ENCODE measurements at places on chromosomes 11 and 22.

GRCh38 chr11:30991376-30991775, 378.2 kb downstream of the DCDC1 start:
- no peak for DNase-seq

DNA sequence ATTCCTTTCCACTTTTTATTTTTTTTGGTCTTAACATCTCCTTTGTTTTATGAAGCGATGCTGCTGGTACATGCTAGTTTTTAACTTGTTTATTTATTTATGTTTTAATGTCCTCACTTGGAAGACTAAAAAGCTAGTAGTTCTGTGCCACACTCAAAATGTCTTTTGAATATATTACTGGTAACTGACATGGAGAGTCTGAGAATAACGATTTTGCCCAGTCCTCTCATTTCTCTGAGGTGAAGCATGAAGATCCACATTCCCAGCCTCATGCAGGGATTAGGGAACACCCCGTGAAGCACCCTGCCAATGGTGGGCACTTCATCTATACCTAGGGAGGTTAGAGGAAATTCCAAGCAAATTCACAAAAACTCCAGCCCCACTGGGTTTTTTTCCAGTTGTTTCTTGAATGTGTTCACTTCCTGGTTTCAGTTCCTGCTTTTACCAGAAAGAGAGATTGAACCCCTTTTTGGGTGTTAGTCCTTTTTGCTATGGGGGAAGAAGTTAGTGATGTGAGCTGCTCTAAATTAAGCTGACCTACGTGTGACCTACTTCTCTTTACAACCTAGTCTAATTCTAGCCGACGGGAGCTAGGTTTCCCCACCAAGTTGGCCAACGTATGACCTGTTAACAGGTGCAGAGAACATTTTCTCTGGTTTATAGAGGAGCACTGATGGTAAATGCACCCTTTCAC, 106.1 kb downstream of the SLC1A2 start:
- no peak for DNase-seq

- DNase-seq: no peak
Measured at GRCh38 chr11:104704146-104704830, 194.0 kb downstream of the CASP12 start.

GRCh38 chr11:130651066-130651855, 202.8 kb downstream of the ADAMTS15 start:
- DNase-seq: no peak

DNA sequence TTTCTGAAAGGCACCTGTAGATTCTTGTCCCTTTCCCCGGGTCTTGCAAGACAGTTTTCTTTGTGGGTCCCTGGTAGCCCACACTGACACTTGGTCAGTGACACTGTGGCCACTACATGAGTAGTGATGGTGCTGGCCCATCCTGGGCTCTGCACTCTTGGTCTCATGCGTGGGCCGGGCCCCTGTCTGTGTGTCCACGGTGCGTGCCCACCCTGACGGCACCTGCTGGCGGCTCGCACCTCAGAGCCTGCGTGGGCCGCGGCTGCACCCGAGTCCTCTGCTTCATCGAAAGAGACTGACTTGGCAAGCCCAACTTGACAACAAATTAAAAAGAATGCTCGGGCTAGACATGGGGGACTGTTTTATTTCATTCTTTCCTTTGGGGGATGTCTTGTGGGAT, 37.5 kb downstream of the ADAMTS15 start:
- DNase-seq: no peak

- DNase-seq: peak; percentile 81
Measured at GRCh38 chr11:61890529-61891330, 615 bp downstream of the FADS3 start.

DNA sequence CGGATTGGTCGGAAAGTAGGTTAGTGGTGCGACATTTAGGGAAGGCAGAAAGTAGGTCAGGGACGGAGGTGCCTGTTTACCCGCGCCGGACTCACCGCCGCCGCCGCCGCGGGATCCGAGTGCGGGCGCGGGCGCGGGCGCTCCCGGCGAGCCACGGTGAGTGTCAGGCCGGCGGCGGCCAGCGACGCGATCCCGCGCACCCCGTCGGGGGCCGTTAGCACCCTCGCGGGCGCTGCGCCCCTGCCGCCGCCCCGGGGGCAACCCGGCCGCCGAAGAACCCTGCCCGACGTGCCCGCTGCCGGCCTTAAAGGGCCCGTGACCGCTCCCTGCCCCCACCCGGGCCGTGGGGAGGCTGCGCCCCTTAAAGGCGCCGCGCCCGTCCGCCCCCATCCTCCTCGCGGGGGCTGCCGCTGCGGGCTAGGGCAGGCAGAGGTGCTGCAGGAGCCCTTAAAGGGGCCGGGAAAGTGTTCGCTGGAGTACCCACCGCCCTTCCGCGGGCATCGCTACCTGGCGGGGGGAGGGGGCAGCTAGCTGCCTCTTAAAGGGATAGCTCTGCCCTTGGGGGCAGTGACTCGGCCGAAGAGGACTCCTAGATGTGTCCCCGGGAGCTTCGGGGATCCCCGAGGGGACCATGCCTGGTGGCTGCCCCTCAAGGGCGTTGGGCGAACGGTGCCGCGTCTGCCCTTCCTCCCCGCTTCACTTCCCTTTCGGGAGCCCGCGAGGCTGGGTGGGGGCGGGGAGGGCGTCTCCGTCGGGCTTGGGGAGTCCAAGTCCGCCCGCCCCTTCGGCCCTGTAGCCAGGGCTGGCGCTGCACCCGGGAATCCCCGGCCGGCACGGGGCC, at the start of gene BMAL1:
Gene BMAL1 (plus strand): TSS at position 23 of the 841 bp plus-strand sequence. CDS start 76,519 bp downstream, outside the sequence.
- DNase-seq: no peak

DNA sequence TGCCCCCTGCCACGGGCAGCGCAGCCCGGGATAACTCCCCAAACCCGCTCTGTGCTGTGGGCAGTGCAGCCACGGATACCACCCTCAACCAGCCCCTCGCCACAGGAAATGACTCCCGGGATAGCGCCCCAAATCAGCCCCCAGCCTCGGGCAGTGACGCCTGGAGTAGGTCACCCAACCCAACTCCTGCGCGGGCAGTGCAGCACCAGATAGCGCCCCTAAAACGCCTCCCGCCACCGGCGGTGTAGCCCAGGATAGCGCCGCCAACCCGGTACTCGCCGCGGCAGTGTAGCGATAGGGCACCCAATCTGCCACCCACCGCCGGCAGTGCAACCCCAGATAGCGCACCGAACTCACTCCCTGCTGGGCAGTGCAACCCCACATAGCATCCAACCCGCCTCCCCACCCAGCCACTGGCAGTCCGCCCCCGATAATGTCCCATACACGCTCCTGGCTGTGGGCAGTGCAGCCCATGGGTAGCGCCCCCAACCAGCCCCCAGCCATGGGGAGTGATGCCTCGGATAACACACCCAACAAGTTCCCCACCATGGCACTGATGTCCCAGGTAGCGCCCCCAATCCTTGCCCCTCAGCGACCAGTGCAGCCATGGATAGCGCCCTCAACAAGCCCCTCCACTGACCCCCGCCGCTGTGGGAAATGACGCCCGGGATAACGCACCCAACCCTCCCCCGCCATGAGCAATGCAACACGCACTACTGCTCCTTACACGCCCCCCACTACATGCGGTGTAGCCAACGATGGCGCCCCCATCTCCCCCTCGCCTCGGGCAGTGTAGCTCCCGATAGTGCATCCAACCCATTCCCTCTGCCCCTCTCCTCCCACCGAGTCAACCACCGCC, 1.5 kb downstream of the RFPL2 start:
- no peak for DNase-seq

DNA sequence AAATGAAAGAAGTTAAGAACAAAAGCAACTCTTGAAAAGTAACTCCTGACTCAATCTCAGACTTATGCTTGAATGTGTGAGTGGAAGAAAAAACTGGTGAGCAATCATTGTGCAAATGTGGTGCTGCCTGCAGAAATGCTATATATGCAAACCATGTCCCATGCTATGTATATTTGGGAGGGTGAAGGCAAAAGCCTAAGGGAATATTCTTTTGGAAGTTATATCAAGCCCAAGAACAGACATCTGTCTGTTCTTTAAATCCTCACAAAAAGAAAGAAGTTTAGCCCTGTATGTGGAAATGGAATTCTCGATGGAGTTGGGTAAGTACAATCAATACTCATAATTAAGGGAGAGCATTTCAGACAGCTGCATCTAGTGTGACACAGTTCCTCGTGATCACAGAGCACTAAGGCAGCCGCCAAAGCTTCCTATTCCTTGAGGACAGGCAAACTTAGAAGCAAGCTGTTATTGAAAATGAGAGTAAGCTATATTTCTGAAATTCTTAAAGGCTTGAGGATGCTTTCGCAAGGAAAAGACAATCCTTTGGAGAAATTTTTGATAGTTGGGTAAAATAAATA, 406.5 kb upstream of the CHORDC1 start:
- DNase-seq: no peak

DNA sequence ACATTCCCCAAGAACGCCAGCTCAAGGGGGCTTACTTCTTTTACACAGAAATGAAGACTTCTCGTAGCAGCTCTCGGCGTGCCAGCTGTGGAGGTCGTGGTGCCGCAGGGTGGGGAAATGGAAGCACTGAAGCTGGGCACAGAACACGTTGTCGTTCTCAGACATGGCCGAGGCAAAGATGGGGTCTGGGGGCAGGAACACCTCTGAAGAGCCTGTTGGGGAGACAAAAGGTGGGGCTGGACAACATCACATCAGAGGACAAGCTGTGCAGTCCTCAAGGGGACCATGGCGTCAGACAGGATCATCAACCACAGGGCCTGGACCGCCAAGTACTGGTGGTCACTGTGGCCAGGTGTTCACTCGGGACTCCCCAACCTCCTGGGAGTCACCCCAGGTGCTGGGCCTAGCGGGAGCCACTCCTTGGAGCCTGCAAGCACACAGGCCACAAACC, 65.2 kb downstream of the DGCR2 start:
- no peak for DNase-seq

GRCh38 chr11:13461291-13461690, 1.7 kb downstream of the BTBD10 start:
- DNase-seq: no peak

DNA sequence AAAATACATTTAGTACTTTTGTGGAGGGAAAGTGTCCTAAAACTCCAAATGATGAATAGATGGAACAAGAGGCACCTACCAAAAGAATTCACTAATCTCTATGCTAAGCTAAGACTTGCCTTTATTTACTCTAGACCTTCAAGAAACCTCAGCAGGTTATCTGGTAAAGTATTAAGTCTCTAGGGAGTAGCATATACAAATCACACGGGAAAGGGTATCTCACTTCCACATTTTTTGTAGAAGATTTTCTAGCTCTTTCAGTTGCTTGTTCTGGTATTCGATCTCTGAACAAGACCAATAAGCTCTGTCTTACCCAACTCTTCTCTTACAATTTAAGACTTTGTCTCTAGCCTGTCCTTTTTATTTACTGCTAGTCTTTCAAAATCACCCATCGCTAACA, 18.1 kb upstream of the CADM1 start:
- DNase-seq: no peak

- DNase-seq: no peak
Measured at GRCh38 chr22:43563571-43563970, 151.8 kb downstream of the MPPED1 start.

GRCh38 chr22:22843848-22844247, 43.8 kb upstream of the IGLL5 start:
- DNase-seq: no peak

DNA sequence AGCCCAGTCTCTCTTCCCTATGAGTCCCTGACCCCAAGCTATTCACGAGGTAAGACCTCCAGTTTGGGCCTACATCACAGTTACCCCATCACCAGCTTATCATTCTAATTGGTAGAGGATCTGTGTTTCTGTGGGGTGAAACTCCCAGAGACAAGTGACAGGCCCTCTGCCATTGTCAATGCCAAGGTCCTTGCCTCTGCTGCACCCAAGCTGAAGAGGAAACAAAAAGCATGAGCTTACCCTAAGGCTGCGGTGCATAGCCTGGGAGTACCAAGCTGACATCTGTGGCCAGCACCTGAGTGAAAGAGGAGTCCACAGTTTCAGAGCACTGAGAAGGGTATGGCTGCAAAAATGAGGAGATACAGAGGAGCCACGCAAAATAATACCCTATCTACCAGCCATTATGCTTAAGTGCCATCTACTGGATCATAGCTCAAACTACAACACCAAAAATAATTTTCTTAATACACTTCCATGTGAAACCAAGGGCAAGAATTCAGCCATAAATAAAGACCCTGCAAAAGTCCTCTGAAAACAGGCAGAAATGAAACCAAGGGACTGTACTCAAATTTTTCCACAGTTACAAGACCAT, 62.3 kb upstream of the ANO5 start:
- no peak for DNase-seq

GRCh38 chr22:42747701-42748513, 27.2 kb upstream of the A4GALT start:
- peak; percentile 76 for DNase-seq

DNA sequence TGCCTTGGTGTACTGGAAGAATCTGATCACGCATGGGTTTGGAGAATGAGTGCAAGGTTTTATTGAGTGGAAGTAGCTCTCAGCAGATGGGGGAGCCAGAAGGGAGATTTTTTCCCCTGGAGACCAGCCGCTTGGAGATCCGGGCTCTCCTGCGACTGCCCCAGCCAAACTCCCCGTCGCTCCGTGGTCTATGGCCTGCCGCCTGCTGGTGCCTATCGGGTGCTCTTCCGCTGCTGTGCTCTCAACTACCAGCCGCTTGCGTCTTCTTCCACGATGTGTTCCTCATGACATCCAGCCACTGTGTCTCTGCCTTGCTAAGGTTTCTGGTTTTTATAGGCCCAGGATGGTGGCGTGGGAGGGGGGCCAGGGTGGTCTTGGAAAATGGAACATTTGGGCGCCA, 145.6 kb upstream of the UBASH3B start:
- no peak for DNase-seq

DNA sequence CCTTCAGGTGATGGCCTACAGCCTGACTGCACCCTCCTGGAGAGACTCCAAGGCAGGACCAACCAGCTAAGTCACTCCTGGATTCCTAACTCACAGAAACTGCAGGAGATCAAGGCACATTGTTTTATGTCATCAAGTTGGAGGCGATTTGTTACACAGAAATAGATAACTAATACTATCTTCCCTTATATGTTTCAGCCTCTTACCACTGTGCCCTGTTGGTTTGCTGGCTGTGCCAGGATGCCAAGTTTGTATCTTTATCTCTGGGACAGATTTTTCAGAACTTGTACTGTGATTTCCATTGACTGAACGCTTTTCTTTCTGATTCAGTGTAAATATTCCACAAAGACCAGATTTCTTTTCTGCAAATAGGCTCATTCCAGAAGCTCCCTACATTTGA, 76.2 kb upstream of the OPCML start:
- no peak for DNase-seq

GRCh38 chr11:14189874-14190273, 169.1 kb downstream of the RRAS2 start:
- DNase-seq: peak; percentile 47

- DNase-seq: no peak
Measured at GRCh38 chr11:113281052-113281725, 33.2 kb upstream of the TTC12 start.

GRCh38 chr11:76124905-76125770, 81.2 kb downstream of the WNT11 start:
- no peak for DNase-seq

GRCh38 chr11:95767498-95767897, 22.1 kb downstream of the FAM76B start:
- peak; percentile 77 for DNase-seq

GRCh38 chr11:120188811-120189455, 21.9 kb upstream of the OAF start:
- no peak for DNase-seq
